ENCODE measurements at places on chromosomes 12 and 14.
A peak's percentile ranks its signal among the peaks of the same experiment; 100 is the strongest.

GRCh38 chr12:24822121-24822899, 126.6 kb downstream of the BCAT1 start:
- no peak for DNase-seq

GRCh38 chr12:119375883-119376190, 41.3 kb downstream of the CCDC60 start:
- DNase-seq: no peak

GRCh38 chr12:64566831-64567517, 43.3 kb upstream of the RASSF3 start:
- peak; percentile 24 for DNase-seq

- DNase-seq: no peak
These were observed 1.4 kb upstream of the TRMT61A start for GRCh38 chr14:103527408-103528145.

- DNase-seq: no peak
These were observed 49.2 kb upstream of the PRICKLE1 start for GRCh38 chr12:42638697-42639096.

DNA sequence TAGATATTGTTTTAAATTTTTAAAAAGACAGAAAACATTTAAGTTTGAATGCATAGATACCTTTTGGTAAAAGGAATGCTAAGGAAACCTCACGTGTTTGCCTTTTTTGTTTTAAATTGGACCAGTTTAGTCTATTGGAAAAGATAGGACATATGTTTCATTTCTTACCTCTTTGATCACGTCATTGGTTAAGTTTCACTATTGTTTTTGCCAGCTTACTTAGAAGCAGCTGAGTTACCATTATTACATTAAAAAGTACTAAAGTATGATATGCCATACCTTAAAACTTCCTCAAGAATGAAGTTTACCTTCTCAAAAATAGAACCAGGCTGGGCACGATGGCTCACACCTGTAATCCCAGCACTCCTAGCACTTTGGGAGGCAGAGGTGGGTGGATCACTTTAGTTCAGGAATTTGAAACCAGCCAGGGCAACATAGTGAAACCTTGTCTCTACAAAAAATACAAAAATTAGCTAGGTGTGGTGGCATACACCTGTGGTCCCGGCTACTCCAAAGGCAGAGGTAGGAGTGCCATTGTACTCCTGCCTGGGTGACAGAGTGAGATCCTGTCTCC, 54.4 kb downstream of the SRGAP1 start:
- DNase-seq: no peak

DNA sequence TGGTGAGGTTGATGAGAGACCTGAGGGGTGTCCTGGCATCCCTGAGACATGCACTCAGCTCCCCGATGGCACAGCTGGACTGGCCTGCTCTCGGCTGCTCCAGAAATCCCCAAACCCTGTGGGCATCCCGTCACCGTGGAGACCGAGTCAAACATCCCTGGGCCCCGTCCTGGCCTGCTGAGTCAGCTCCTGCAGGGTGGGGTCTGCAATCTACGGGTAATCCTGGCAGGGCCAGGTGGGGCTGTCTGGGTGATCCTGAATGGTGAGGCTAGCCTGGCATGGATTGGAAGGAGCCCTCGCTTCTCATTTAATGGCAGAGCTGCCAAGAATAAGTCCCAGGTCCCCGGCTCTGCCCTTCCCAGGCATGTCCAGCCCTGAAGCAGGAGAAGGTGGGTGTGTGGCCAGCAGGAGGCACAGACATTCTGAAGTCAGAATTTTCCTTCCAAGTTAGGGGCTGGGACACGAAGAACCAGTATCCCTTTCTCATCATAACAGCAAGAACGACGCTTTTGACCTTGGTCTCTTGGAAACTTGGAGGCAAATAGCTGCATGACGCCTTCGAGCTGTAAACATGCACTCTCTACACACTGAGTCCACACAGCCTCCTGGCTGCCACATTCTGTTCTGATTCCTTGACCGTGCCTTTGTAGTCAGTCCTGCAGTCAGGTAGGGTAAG, 17.7 kb upstream of the SERPINA4 start:
- peak; percentile 5 for DNase-seq

GRCh38 chr14:77104393-77104792, 6.3 kb downstream of the CIPC start:
- no peak for DNase-seq

DNA sequence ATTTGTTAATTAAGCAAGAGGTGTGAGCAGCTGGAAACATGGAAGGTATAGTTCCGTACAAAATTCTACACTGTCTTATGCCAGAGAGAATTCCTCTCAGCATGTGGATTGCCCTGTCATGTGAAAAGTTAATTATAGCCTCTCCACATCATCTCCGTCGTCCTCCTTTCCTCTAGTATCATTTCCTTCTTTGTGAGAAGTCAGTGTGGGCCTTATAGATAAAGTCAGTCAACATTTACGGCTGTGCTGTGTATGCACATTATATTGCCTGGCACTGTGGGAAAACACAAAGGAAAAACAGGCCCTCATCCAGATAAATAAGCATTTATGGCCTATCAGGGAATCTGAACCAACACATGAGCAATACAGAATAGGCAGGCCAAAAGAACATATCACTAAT, 236.6 kb downstream of the SEC23A start:
- no peak for DNase-seq

GRCh38 chr14:64683264-64683663, 21.0 kb upstream of the PLEKHG3 start:
- no peak for DNase-seq

DNA sequence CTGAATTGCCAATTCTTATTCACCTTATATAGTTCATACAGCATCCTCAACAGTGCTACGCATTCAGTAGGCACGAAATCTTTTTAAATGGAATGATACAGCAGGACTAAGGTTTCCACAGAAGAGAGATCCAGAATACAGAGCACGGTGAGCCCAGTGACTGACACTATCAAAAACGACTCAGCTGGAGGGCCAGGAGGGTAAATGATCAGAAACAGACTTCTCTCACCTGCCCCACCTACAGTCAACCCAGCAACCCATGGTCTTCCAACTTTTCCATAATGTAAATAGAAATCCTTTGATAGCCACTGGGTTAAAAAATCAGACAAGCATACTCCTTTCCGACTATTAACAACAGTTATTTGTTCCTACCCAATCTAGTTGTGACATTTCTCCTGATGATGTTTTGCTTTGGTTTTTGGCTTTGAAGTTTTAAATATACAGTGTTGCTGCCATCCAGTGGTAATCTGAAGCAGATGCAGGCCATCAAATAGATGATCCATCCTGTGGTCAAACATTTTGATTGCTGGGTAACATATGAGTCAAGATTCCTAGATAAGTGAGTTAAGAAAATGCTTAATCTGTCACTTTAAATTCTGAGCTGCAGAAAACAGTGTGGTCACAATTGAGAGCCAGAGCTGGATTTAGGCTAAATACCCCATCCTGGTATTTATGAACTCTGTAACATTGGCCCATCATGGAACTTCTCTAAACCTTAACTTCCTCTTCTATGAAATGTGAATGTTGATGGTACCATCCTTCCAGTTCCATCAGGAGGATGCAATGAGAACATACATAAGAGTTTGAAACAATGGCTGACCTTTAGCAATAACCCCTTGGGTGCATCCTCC, 42.0 kb downstream of the GPHB5 start:
- DNase-seq: peak; percentile 78

- no peak for DNase-seq
These were observed 449.9 kb downstream of the LRIG3 start for GRCh38 chr12:58470266-58471010.

DNA sequence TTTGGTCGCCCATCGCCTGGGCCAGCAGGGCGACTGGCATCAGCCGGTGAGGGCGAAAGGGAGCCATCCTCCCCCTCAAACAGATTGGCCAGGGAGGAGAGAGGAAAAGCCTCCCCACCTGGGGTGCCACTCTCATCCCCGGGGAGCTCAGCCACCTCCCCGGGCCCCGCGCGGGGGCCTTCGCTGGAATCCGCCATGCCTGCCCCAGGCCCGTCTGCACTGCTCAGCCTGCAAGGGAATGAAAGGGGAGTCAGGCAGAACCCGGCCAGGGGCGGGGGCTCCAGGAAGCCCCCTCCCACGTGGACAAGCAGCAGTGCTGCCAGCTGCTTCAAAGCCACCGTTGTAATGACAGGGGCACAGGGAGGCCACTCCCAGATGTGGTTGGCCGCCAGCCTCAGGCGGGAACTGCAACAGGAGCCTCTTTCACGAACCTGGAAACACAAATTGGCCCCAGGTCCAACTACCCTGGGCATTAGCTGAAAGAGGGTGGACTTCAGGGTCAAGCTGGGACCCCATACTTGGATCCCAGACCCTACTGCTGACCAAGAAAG, 18.5 kb downstream of the TRPV4 start:
- no peak for DNase-seq

- no peak for DNase-seq
These were observed 27.0 kb downstream of the SYNE3 start for GRCh38 chr14:95489214-95490137.

- peak; percentile 18 for DNase-seq
These were observed 24.7 kb upstream of the AP4S1 start for GRCh38 chr14:31000629-31001338.

DNA sequence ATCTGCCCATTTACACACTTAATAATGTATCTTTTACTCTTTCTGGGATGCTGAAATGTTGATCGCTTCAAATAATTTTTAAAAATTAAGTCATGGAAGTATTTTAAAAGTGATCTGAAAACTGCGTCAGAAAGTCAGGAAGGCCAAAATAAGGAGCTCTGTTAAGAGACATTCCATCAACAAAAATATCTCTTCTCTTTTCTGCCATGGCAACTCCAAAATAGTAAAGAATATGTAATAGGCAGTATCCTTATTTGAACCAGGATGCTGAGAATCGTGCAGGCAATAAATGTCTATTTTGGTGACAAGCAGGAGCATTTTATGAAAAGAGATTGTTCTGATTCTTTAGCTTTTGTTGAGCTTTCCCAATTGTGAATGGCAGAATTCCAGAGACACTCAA, 81.8 kb upstream of the PPP1R12A start:
- no peak for DNase-seq

GRCh38 chr12:128008341-128008740, 258.6 kb upstream of the TMEM132C start:
- DNase-seq: no peak

DNA sequence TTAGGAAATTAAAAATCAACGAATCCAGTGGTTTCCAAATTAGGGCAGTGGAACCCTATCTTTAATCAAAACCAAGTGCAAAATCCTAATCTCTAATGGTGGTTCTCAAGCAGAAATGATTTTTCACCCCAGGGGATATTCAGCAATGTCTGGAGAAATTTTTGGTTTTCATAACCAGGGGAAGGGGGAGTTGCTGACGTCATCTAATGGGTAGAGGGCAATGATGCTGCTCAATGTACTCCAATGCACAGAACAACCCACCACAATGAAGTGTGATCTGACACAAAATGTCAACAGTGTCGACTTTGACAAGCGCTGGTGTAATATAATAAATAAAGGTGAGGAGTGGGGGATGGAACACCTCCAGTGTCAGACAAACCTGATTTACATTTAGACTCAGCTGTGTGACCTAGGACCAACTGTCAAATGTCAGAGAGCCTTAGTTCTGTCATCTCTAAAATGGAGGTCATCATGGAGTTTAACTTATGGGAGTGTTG, 81.5 kb downstream of the CMKLR1 start:
- no peak for DNase-seq

- DNase-seq: no peak
These were observed 86.4 kb downstream of the BCL11B start for GRCh38 chr14:99185436-99186068.

- DNase-seq: no peak
These were observed 362.2 kb downstream of the CCDC91 start for GRCh38 chr12:28552251-28552970.

DNA sequence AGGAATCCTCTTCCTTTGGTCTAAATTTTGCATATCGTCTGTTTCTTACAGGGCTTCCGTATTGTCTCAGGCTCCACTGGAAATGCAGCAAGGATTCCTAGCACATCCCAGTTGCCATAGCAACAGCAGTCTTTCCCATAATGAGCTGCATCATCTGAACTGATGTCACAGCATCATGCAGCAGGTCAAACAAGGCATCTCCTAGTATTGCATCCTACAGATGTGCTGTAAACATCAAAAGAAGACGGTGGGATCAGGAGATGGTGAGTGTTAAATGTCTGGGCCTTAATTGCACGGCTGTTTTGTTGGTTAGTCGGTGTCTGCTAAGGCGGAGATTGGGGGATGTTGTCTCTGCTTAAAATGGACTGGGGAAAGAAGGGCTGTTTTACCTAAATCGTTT, at the start of gene AKAP6:
TSS of gene AKAP6 (plus strand) at position 153 of the 400 bp plus-strand sequence. CDS start 104,196 bp downstream, outside the sequence.
- DNase-seq: peak; percentile 50

DNA sequence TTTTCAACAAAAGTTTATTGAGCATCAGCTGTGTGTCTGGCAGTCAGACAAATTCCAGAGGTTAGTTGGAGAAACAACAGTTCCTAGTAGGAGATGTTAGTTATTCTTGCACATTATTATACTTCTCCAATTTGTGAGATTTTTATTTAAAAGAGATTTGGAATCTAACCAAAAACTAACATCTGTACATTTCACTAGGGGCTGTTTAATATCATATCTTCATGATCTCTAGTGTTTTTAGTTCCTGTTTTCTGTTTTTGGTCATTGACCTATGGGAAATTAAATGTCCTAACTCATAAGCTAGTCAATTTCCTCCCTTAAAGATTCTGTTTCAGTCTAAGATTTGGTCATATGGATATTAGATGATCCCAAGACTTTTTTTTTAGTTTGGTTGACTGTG, 34.1 kb upstream of the KLHDC2 start:
- no peak for DNase-seq

- DNase-seq: no peak
These were observed 25.5 kb upstream of the LMNTD1 start for GRCh38 chr12:25578411-25579143.

DNA sequence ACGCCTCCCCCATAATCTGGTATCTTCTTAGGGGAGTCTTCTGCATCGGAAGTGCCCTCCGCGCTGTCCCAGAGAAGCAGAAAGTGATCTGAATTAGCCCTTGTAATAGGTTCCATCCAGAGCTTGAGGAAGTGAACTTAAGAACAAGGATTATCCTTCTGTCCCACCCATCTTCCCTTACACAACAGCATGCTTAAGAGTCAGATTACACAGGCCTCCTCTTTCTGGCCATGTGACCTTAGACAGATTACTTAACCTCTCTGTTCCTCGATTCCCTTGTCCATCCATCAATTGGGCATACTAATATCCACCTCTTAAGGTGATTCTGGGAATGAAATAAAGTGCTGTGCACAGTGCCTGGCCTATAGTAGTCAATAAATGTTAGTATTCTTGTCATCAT, 11.4 kb downstream of the CABP1 start:
- DNase-seq: peak; percentile 38

GRCh38 chr14:65352964-65353530, 59.5 kb upstream of the FUT8 start:
- DNase-seq: no peak

GRCh38 chr12:104975587-104976343, 10.4 kb upstream of the NOPCHAP1 start:
- DNase-seq: no peak
